ENCODE measurements at places on chromosomes 5 and 9.

- no peak for DNase-seq
Measured at GRCh38 chr9:114004221-114004716, 73.8 kb downstream of the AMBP start.

DNA sequence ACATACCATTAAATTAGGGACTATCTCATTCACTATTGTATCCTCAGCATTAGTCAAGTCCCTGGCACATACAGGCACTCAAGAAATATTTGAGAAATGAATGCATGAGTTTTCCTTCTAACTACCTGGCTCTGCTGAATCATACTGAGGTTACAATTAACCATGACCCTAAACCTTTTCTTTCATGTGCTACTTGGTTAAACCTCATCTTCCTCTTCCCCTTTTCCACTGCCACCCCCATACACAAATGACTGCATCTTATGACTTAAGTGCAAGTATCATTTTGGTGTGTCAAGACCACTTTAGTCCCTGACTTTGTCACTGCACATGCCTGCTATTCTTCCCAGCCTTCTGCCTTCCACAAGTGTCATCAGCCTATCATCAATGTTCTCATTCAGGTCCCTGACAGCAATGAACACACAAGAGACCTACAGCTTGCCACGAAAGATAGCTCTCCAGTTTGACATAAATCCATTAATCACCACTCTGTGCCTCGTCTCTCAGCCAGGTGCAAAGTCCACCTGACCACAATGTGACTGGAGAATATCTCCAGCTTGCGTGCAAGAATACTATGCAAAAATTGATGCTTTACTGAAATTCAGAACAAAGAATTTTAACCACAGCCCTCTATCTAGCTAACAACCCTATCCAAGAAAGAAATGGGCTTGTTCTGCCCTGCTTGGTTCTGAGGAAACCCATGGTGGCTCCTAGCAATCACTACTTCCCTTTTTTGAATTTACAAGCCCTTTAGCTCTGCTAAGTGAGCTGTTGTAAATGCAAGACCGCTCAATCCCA lies 74.5 kb downstream of the MAPKAP1 start:
- no peak for DNase-seq

GRCh38 chr5:173800340-173800739 lies 87.8 kb upstream of the CPEB4 start:
- DNase-seq, result no peak

DNA sequence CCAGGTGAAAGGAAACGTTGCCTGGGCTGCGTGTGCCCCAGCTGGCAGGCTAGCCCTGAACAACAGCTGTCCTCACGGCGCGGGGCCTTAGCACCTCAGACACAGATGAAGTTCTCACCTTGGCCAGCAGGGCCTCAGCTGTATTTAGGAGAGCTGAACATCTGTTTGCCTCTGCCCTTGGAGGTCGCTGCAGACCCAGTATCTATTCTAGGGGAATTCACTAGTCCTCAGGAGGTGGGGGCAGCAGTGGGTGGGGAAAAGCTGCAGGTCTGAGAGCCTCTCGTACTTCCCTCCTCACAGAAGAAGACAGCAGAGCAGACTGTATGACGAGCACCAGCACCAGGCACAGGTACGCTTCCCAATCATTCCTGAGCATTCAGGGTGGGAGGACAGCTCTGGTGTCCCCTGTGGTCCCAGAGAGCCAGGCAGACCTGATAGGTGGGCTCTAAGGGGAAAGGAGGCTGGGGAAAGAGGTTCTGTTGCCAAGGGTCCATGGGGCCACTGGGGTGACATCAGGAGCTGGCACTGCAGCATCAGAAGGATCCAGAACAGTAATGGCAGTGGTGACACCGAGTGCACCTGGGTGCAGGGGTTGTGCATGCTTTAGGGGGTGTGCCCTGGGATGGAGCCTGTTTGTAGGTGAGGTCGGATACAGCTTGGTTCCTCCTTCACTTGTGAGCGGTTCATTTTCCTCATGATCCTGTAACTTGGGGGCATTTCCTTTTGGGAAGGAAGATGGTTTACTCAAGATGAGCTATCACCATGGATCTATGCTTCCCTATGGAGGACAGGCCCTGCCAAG lies 13.8 kb downstream of the CD74 start:
- no peak for DNase-seq

DNA sequence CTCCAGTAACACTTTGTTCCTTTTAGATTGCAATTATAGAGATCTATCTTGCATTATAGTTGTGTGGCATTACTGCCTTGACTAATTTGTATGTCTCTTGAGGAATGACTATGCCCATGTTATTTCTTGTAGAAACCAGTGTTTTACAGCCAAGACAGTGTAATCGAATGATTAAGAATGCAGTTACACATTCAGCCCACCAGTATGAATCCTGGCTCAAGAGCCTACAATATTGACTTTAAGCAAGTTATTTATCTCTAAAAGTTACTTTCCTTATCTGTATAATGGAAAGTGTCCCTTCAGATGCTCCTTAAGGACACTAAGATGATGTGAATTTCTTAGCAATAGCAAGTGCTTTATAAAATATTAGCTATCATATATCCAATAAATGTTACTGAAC lies 9.7 kb upstream of the SNX24 start:
- no peak for DNase-seq

Measured in stimulated activated CD4-positive, alpha-beta T cell treated with anti-CD3 and anti-CD28 coated beads, Interleukin-1b, Interleukin-23, amount 100 ng/mL, for 1 hour (primary cell).